ENCODE measurements at places on chromosomes 3 and 15.

DNA sequence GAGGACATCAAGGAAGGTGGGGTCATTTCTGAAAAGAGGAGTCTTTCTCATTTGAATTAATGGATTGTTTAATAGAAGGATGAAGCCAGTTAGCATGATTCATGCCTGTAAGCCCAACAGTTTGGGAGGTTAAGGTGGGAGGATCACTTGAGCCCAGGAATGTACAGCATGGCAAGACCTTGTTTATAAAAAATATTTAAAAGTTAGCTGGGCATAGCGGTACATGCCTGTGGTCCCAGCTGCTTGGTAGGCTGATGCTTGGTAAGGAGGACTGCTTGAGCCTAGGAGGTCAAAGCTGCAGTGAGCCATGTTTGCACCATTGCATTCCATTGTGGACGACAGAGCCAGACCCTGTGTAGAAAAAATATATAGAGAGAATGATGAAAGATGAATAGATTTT, 165.5 kb downstream of the ALCAM start:
- no peak overlapping the region for H3K27ac ChIP-seq
- H3K27me3 ChIP-seq, result no peaks in the 10 kb centered on the region
- no peak overlapping the region for H3K4me3 ChIP-seq

- no peak for DNase-seq
- H3K4me1 ChIP-seq, result no peaks in the 10 kb centered on the region
- H3K27me3 ChIP-seq, result peaks cover 4% of the 10 kb centered on the region
- no peak overlapping the region for H3K4me3 ChIP-seq
Observed at GRCh38 chr3:130392266-130392665, 46.8 kb downstream of the COL6A5 start.

DNA sequence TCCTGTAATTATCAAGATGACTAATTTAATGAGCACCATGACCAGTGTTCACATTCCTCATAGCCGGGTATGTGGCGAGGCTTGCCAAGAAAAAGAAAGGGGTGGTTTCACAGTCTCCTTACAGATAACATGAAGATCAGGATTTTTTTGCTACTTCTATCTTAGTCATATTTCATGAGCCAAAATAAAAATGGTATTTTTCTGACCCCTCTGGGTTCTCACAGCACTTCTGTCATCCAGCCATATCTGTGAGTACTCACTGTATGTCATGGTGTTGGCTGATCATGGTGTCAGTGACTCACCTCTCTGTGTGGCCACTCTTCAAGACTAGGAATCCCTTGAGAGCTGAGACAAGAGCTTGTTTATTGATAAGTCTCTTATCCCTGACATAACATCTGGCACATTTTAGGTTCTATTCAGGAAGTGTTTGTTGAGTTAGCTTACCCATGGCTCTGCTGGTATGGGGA, 130.5 kb upstream of the LMCD1 start:
- DNase-seq, result no peak
- H3K36me3 ChIP-seq, result peaks cover 1% of the 10 kb centered on the region
- H3K27me3 ChIP-seq, result peaks cover 7% of the 10 kb centered on the region
- no peaks in the 10 kb centered on the region for H3K4me1 ChIP-seq
- no peak overlapping the region for H3K4me3 ChIP-seq
- no peak overlapping the region for H3K27ac ChIP-seq

GRCh38 chr3:120093119-120093910, 932 bp downstream of the GSK3B start:
- H3K36me3 ChIP-seq, result peaks cover 2% of the 10 kb centered on the region
- no peak for DNase-seq
- H3K4me3 ChIP-seq, result no peak overlapping the region
- H3K4me1 ChIP-seq, result peaks cover 22% of the 10 kb centered on the region
- H3K27ac ChIP-seq, result no peak overlapping the region
- no peaks in the 10 kb centered on the region for H3K27me3 ChIP-seq

DNA sequence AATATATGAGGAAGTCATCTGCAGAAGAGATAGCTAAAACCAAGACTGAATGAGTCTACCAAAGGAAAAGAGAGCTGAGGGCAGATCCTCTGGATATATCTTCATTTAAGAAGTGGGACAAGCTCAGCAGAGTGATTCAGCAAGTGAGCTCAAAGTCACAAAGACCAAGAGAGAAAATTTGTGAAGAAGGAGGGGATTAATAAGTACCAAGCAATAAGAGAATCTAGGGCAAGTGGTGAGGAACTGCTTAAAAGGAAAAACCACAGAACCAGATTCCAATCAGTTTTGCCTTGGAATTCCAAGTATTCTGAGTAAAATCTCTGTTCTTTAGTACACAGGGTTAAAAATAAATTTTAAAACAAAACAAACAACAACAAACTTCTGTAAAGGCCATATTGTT, 3.6 kb downstream of the EHHADH start:
- H3K27me3 ChIP-seq, result peaks cover 4% of the 10 kb centered on the region
- H3K27ac ChIP-seq, result no peak overlapping the region
- H3K36me3 ChIP-seq, result no peaks in the 10 kb centered on the region
- no peak for DNase-seq
- H3K4me3 ChIP-seq, result no peak overlapping the region

DNA sequence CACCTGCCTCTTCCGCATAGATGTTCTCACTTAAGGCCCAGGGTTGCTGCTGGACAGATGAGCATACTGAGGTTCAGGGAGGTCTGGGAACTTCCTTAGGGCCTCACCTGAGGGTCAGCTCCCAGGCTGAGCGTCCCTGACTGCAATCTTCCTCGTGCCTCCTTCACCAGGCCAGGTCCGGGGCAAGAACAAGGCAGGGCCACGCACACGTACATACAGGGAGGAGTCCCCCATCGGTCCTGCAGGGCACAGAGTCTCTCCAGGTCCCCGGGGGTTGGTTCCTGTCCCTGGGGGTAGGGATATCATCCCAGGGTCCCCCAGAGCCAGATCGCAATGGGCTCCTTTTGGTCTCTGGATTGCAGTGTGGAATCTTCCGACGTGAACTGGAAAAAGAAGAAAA, 130.1 kb downstream of the LRRK1 start:
- peaks cover 41% of the 10 kb centered on the region for H3K27me3 ChIP-seq
- DNase-seq, result no peak
- H3K36me3 ChIP-seq, result peaks cover 2% of the 10 kb centered on the region
- H3K27ac ChIP-seq, result no peak overlapping the region

DNA sequence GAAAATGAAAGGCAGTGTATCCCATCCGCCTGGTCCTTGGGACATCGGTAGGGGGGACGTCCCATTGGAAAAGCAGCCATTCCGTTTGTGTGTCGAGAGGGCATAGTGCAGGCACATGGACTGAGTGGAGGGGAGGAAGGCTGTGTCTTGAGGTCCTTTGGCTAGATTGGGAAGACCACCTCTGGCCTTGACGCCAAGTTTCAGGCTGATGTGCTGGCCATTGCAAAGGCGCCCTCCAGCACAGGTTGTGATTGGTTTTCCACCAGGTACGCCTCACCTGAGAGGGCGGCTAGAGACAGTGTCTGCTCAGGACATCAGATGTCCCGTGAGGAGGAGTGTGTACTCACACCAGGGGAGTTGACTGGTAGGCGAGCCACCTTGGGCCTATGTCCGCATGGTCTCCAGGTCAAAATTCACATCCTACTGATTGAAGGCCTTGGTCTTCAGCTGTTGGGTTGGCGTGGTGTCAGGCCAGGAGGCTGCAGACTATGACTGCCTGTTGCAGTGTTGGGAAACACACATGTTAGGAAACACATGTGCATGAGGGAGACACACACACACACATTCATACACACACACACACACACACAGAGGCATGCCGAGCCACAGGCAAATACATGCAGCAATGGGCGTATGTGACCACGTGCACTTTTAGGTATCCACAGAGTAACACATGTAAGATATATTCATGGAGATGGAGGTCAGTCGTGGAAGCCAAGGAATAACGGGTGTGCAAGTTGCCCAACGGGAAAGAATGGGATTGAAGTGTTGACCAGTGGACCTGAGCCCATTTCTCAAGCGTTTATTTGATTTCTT, 98.4 kb downstream of the SNRPN start:
- H3K27me3 ChIP-seq, result no peaks in the 10 kb centered on the region
- peaks cover 3% of the 10 kb centered on the region for H3K36me3 ChIP-seq
- no peak for DNase-seq
- no peaks in the 10 kb centered on the region for H3K4me1 ChIP-seq
- H3K27ac ChIP-seq, result no peak overlapping the region

- H3K4me3 ChIP-seq, result no peak overlapping the region
- no peak for DNase-seq
- H3K4me1 ChIP-seq, result no peaks in the 10 kb centered on the region
Observed at GRCh38 chr3:73245459-73245858, 184.0 kb downstream of the EBLN2 start.

- no peak for DNase-seq
- peak overlapping the region; percentile 51 for H3K27ac ChIP-seq
- H3K4me3 ChIP-seq, result peak overlapping the region; percentile 55
- H3K36me3 ChIP-seq, result peaks cover 5% of the 10 kb centered on the region
- H3K4me1 ChIP-seq, result peaks cover 5% of the 10 kb centered on the region
Observed at GRCh38 chr3:194287977-194288706, 63.0 kb downstream of the CPN2 start.

DNA sequence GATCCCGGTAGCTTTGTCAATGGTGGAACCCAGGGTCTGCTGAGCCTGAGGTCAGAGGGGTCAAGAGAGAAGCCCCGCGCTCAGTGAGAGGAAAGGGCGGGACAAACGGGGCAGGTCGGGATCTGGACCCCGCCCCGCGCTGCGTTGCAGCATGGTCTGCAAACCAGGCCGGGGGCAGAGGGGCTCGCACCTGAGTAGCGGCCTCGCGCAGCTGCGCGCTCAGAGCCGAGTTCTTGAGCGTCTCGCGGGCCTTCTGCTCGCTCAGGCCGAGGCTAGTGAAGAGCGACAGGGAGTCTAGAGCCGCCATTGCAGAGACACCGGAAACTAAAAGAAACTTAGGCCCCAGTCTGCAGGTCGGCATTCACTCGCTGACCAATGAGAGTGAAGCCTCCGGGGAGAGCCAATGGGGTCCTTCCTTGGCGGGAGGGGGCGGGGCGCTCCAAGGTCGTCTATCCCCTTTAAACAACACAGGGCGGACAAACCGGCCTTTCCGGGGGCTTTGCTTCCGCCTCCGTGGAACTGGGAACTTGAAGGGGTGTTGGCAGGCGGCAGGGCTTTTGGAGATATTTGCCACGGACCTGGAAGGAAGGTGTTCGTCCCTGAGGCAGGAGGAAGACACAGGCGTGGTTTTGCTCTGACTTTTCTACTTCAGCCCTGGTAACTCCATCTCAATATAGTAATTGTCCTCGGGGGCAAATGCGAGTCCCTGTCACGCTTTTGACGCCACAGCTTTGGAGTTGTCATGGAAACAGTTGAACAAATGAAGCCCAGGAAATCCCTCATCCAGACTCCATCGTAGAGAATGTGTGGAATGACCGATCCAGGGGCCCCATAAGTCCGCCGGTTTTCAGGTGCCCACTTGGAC, at the start of gene QARS1:
Gene QARS1, minus strand, starts transcription at position 331 of the 865 bp plus-strand sequence. Its CDS starts 24 bp downstream, at position 307.
- H3K27ac ChIP-seq, result peak within 1 kb of the TSS; percentile 96
- peaks cover 6% of the 10 kb centered on the region for H3K36me3 ChIP-seq
- H3K4me1 ChIP-seq, result peaks cover 30% of the 10 kb centered on the region
- peak; percentile 81 for DNase-seq
- no peaks in the 10 kb centered on the region for H3K27me3 ChIP-seq
- H3K4me3 ChIP-seq, result peak within 1 kb of the TSS; percentile 96

- H3K4me1 ChIP-seq, result peaks cover 60% of the 10 kb centered on the region
- H3K36me3 ChIP-seq, result peaks cover 2% of the 10 kb centered on the region
- peak overlapping the region; percentile 52 for H3K4me3 ChIP-seq
Observed at GRCh38 chr15:38683382-38684242, 119.0 kb upstream of the RASGRP1 start.

DNA sequence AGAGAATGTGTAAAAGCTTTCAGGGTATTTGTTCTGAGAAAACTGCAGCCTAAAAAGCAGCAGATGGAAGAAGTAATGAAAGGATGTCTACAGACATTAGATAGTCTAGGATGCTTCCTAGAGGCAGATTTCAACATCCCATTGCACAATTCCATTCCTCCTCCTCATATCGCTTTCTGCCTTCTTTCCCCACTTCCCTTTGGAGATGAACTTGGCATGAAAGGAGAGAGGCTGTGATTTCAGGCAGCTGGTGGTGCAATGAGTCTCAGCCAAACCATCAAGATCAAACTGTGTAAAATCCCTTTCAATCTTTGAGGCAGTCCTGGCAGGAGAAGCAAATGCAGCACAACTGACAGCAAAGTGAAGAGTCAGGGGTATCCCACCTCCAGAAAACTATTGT, 438.7 kb upstream of the KCNMB2 start:
- no peaks in the 10 kb centered on the region for H3K27me3 ChIP-seq
- H3K36me3 ChIP-seq, result no peaks in the 10 kb centered on the region
- DNase-seq, result no peak
- H3K4me3 ChIP-seq, result no peak overlapping the region
- peaks cover 2% of the 10 kb centered on the region for H3K4me1 ChIP-seq

Data from T-helper 17 cell (primary cell).